ENCODE measurements at places on chromosomes 1 and 21. TPM values are rescaled to one million over a fixed set of nuclear protein-coding genes. Genes with fewer than 3 reads are reported as not detected.

The ADAMTSL4 gene
- 41.3 TPM for total RNA-seq

The SLC45A3 gene
- 2.3 TPM for total RNA-seq

The INSRR gene
- 0.11 TPM for total RNA-seq

The NBPF4 gene
- total RNA-seq = not detected

The GLIS1 gene
- total RNA-seq = 0.12 TPM

GRCh38 chr1:186304982-186305949 lies 69.8 kb downstream of the TPR start:
- no peak overlapping the region for H3K27ac ChIP-seq
- no peak for DNase-seq
- H3K36me3 ChIP-seq = no peaks in the 10 kb centered on the region
- no peaks in the 10 kb centered on the region for H3K27me3 ChIP-seq
- H3K4me3 ChIP-seq = no peak overlapping the region

GRCh38 chr1:203159844-203160243 lies 15.8 kb downstream of the MYBPH start:
- no peak for DNase-seq
- no peak overlapping the region for H3K4me3 ChIP-seq
- H3K4me1 ChIP-seq = no peaks in the 10 kb centered on the region

DNA sequence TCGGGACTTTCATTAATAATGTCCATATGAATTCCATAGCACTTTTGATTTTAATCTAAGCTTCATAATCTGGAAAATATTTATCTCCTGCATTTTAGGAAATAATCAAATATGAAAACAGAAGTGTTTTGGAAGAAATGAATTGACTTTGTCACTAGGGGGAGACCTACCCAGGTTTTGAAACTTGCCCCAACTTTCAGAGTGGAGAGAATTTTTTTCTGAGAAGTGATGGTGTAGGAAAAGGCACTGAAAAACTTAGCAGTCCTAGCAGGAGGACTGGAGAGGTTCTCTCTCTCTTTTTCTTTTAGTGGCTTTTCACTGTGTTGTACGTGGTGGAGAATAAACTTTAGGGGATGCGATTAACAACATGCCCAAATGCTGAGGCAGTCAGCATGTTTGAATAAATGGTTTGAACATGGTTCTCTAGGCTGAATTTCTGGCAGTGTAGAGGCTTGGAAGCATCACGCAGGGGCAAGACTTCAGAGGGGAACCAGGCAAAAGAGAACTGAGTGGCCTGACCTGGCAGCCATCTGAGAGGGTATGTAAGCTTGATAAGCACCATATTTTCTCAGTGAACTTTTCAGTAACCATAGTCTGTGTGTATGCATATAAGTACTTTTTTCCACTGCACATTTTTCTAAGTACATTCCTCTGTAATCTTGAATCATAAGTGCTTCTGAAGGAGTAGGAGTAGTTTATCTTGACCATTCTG lies 68.3 kb upstream of the NEK7 start:
- peaks cover 8% of the 10 kb centered on the region for H3K4me1 ChIP-seq
- DNase-seq = no peak
- no peak overlapping the region for H3K27ac ChIP-seq
- no peaks in the 10 kb centered on the region for H3K36me3 ChIP-seq
- H3K27me3 ChIP-seq = no peaks in the 10 kb centered on the region

- H3K4me1 ChIP-seq = no peaks in the 10 kb centered on the region
- no peaks in the 10 kb centered on the region for H3K36me3 ChIP-seq
- H3K27ac ChIP-seq = no peak overlapping the region
- no peaks in the 10 kb centered on the region for H3K27me3 ChIP-seq
Observed at GRCh38 chr1:210940081-210940617, 193.8 kb downstream of the KCNH1 start.

DNA sequence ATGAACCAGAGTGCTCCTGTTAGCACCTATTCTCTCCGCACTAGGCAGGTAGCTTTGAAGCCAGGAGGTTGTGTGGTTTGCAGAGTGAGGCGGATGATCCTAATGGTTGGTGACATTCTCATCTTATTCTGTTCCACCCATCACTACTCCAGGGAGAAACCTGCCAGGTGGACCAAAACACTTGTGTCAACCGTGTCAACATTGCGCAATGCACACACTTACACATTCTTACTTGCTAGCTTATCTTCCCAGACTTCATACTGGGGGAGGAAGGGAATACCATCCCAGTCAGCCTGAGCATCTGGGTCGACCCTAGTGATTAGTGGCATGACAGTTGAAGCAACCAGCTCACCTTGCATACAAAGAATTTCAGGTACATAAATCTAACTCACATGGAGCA lies 236.9 kb downstream of the RPS6KC1 start:
- no peaks in the 10 kb centered on the region for H3K36me3 ChIP-seq
- no peaks in the 10 kb centered on the region for H3K27me3 ChIP-seq
- no peaks in the 10 kb centered on the region for H3K4me1 ChIP-seq
- H3K4me3 ChIP-seq = no peak overlapping the region
- no peak overlapping the region for H3K27ac ChIP-seq

- no peaks in the 10 kb centered on the region for H3K36me3 ChIP-seq
- DNase-seq = no peak
- H3K4me1 ChIP-seq = peaks cover 34% of the 10 kb centered on the region
- no peak overlapping the region for H3K27ac ChIP-seq
Observed at GRCh38 chr1:198246337-198246736, 89.5 kb downstream of the NEK7 start.

GRCh38 chr1:18955131-18955440 lies 1.4 kb downstream of the IFFO2 start:
- H3K36me3 ChIP-seq = no peaks in the 10 kb centered on the region
- DNase-seq = no peak
- H3K4me3 ChIP-seq = peak overlapping the region; percentile 69
- H3K27me3 ChIP-seq = no peaks in the 10 kb centered on the region
- H3K4me1 ChIP-seq = peaks cover 48% of the 10 kb centered on the region

DNA sequence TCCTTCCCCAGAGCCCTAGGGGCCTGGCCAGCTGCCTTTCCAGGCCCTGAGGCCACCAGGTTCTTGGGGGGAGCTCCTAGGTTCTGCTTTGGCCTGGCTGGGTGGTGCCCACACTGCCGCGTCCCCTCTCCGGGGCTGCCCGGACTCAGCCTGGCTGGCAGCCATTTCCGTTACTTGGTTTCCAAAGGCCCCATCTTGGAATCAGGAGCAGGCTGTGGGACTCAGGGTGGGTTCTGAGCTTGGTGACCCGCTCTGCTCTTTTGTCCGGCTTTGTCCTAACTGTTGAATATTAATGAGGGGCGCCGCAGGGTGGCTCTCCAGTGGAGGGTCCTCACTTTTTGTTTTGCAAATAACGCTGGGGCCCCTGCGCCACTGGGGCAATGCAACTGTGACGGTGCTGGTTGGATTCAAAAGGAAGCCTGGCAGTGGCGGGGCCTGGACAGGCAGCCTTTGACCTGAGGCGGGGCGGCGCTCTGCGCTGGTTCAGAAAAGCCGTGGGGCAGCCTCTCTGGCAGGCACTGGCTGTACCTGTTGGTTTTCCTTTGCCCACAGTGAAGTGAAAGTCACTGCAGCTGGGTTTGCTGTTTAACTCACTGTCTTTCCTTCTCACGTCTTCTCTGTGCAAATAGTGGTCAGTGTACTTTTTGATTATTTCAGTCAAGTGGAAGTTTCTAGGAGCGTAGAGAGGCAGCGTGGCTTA lies 20.2 kb downstream of the SKI start:
- peaks cover 91% of the 10 kb centered on the region for H3K4me1 ChIP-seq
- H3K27ac ChIP-seq = no peak overlapping the region
- no peak overlapping the region for H3K4me3 ChIP-seq
- H3K36me3 ChIP-seq = peaks cover 2% of the 10 kb centered on the region
- no peak for DNase-seq
- no peaks in the 10 kb centered on the region for H3K27me3 ChIP-seq

- H3K27me3 ChIP-seq = no peaks in the 10 kb centered on the region
- no peaks in the 10 kb centered on the region for H3K36me3 ChIP-seq
- DNase-seq = no peak
Observed at GRCh38 chr1:60848583-60849188, 233.7 kb upstream of the NFIA start.

- H3K27me3 ChIP-seq = no peaks in the 10 kb centered on the region
- peaks cover 22% of the 10 kb centered on the region for H3K4me1 ChIP-seq
- H3K4me3 ChIP-seq = no peak overlapping the region
- H3K27ac ChIP-seq = peak overlapping the region; percentile 62
Observed at GRCh38 chr1:10634428-10635084, 159.8 kb downstream of the PEX14 start.

DNA sequence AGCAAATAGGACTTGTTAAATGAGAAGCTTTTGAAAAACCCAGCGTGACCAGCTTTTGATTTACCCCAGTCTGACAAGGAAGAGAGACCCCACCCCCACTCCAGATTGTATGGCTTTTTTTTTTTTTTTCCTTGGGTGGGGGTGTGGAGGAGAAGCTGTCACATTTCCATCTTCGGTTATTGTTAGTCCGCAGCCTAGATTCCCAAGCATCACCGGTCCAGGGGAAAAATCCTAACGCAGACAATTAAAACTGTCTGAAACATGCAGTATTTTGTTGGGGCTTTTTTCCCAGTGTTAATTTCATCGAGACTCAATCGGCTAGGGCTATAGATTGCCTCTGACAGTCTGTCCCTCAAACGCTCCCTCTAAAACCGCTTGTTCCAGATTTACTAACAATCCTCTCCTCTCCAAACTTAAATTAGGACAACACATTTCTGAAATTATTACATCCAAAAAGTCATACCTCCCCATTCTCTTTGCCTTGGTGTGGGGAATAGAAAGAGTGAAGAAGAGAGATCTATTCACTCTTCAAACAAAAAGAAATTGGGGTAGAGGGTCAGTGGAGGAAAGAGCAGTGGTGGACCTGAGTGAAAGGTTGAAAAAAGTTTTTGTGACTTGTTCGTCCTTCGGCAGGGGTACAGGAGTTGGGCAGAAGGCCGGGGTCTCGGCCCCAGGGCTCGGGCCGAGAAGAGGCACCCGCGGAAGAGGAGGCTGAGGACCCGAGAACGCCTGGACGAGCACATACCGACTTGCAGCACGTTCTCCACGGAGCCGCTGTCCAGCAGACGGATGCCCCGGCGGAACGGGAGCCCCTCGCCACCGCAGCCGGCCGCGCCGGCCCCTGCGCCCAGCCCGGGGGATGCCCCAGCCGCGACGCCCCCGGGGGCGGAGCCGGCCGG lies 1.1 kb downstream of the ZSWIM5 start:
- H3K4me3 ChIP-seq = peak overlapping the region; percentile 77
- peak; percentile 43 for DNase-seq
- peaks cover 3% of the 10 kb centered on the region for H3K4me1 ChIP-seq
- no peaks in the 10 kb centered on the region for H3K36me3 ChIP-seq

DNA sequence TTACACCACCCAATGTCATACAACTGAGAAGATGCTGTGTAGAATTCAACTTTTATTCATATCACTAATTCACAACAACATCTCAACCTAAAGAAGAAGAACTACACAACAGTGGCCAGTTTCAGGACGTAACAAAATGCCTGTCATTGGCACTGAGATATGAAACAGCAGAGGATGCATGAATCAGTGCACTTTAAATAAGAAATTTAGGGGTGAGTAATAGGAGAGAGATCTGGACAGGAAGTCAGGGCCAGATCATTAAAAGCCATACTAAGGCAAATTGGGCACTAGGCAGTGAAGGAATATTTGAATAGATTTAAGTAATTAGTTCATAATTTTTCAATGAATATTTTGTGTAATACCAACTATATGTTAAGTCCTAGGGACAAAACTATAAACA lies 510.5 kb downstream of the PLPP3 start:
- H3K4me1 ChIP-seq = peaks cover 9% of the 10 kb centered on the region
- no peak overlapping the region for H3K27ac ChIP-seq
- H3K4me3 ChIP-seq = no peak overlapping the region
- H3K27me3 ChIP-seq = no peaks in the 10 kb centered on the region
- no peaks in the 10 kb centered on the region for H3K36me3 ChIP-seq

- peak overlapping the region; percentile 38 for H3K27ac ChIP-seq
- DNase-seq = peak; percentile 91
- H3K4me1 ChIP-seq = peaks cover 44% of the 10 kb centered on the region
- H3K36me3 ChIP-seq = no peaks in the 10 kb centered on the region
- H3K27me3 ChIP-seq = no peaks in the 10 kb centered on the region
- peak overlapping the region; percentile 39 for H3K4me3 ChIP-seq
Observed at GRCh38 chr1:1624443-1625403, 7.2 kb upstream of the MMP23B start.

GRCh38 chr1:56491441-56491840 lies 87.9 kb downstream of the PLPP3 start:
- H3K4me3 ChIP-seq = no peak overlapping the region
- H3K36me3 ChIP-seq = no peaks in the 10 kb centered on the region
- H3K27ac ChIP-seq = no peak overlapping the region
- H3K4me1 ChIP-seq = peaks cover 7% of the 10 kb centered on the region

- H3K4me1 ChIP-seq = peaks cover 9% of the 10 kb centered on the region
- no peak overlapping the region for H3K4me3 ChIP-seq
- DNase-seq = peak; percentile 86
- no peaks in the 10 kb centered on the region for H3K27me3 ChIP-seq
Observed at GRCh38 chr1:201408176-201408833, 9.2 kb upstream of the LAD1 start.

DNA sequence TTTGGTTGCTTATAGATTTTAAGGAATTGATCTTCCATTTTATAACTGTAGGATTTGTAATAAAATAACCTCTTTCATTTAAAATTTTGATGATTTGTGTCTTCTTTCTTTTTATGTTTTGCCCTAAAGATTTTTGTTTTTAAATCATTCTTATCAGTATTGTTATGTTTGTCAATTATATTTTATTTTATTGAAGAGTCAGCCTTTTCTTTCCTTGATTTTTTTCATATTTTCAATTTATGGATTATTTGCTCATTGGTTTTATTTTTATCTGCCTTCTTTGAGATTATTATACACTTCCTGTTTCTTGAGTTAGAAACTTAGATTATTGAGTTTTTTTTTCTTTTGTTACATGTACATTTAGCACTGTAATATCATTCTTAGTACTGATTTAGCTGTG lies 233.4 kb upstream of the BRINP3 start:
- no peak for DNase-seq
- no peaks in the 10 kb centered on the region for H3K4me1 ChIP-seq
- no peak overlapping the region for H3K27ac ChIP-seq
- no peak overlapping the region for H3K4me3 ChIP-seq

DNA sequence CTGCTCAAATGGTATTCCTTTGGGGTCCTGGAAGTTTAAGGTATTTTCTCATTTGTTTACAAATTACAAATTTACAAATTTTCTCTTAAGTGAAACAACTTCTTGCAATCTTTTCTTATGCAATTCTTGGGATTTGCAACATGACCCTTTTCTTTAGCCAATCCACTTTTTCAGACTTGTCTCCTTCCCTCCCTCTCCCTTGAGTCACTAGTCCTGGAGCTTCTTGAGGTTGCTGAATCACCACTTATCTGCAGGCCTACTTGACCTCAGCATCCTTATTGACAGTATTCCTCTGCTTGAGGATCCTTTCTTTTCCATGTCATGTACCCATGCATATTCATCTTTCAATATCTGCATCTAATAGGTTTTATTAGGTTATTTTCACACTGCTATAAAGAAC lies 302.8 kb upstream of the ADAMTS5 start:
- no peaks in the 10 kb centered on the region for H3K27me3 ChIP-seq
- H3K4me1 ChIP-seq = no peaks in the 10 kb centered on the region
- no peak overlapping the region for H3K4me3 ChIP-seq
- H3K27ac ChIP-seq = no peak overlapping the region

All from heart left ventricle (tissue), 16 donors.